ENCODE measurements at places on chromosomes 11 and 22.

- peak; percentile 17 for DNase-seq
These were observed 23.2 kb downstream of the IFITM10 start for GRCh38 chr11:1727096-1727690.

DNA sequence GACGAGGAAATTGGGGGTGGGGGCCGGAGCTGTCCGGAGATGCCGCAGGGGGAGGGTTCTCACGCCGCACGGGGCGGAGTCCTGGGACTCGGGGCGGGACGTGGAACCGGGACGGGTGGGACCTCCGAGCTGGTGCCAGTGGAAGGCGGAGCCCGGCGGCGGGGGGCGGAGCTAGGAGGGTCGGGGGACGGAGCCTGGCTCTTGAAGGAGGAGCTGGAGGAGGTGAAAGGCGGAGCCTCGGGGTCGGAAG, 271 bp downstream of the FKBP2 start:
- DNase-seq = peak; percentile 100

DNA sequence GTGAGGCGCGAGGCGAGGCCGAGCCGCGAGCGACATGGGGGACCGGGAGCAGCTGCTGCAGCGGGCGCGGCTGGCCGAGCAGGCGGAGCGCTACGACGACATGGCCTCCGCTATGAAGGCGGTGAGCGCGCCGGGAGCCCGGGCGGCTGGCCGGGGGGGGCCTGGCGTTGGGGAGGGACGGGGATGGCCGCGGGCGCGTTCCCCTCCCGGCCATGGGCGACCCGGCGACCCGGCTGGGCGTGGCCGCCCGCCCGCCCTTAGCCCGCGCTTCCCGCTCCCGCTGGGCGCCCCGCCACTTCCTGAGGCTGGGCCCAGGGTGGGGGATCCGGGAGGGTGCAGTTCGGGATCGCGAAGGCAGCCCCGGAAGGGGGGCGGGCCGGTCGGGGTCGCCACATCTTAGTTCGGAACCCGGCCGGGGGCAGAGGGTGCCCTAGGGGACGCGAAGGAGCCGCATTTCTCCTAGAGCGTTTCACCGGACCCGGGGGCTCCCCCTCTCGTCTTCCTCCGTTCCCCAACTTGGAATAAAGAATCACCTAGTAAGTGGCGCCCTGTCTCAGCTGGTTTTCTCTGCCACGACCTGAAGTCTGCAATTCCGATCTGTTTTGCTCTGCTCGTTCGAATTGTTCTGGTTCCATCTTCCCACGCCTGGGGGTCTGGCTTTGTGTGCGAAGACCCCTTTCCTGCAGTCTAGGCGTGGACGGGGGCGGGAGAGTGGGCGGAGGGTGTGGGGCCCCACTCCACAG, 536 bp downstream of the YWHAH start:
- DNase-seq = peak; percentile 76

GRCh38 chr11:72576243-72576595, 98.0 kb downstream of the PDE2A start:
- DNase-seq = peak; percentile 24

GRCh38 chr22:20748731-20749428, 25.0 kb upstream of the SERPIND1 start:
- DNase-seq = no peak

- DNase-seq = peak; percentile 98
These were observed at the start of gene TBC1D10A for GRCh38 chr22:30326706-30327362. TSS of gene TBC1D10A (minus strand) at chr22:30326941. CDS start at chr22:30326881, 60 bp downstream.

DNA sequence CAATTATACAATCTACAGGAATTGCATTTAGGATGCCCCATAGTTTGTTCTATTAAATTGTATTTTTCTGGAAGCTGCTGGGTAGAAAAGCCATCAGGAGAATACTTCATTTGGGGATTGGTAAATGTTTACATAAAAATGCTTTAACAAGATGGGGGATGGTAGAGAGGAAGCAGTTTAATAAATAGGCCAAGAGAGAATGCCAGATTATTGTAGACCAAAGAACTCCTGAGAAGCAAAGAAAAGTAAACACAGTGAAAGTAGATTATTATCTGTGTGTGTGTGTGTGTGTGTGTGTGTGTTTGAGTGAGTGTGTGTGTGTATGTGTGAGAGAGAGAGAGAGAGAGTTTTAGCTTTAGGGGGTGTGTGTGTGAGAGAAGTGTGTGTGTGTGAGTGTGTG, 820.4 kb upstream of the CCDC90B start:
- no peak for DNase-seq

- no peak for DNase-seq
These were observed 10.9 kb downstream of the ZMAT5 start for GRCh38 chr22:29755889-29756288.

DNA sequence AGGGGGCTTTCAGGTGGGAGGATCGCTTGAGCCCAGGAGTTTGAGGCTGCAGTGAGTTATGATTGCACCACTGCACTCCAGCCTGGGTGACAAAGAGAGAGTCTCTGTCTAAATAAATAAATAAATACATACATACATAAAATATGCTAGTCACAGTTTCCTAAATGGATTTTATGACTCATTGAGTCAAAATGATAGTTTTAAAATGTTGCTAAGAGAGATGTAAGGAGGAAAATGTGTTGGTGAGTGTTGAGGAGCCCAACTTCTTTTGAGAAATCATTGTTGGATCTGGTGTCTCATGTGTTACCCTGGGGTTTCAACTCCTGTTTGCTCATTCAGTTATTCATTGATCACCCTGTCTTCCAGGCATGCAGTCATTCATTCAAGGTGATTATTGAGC, 21.0 kb downstream of the PARVB start:
- no peak for DNase-seq

DNA sequence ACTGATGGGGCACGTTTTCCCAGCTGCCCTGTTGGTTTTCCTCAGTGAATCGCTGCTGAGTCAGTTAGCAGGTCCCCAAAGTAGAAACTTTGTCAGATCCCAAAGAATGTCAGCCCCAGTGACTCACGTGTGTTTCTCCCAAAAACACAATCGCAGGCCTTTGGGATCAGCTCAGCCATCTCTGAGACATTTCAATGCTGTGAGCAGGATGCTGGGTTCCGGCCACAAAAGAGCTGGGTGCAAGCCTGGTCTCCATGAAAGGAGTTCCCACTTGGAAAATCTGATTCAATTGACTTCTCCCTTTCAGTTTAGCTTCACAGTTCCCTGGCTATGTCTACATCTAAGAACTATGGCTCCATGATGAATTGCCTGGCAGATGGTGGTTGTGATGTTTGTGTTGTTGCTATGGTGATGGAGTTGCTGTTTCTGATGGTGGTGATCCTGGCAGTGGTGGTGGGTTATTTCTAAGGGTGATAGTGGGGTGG, 28.0 kb downstream of the MYEOV start:
- DNase-seq = peak; percentile 27

DNA sequence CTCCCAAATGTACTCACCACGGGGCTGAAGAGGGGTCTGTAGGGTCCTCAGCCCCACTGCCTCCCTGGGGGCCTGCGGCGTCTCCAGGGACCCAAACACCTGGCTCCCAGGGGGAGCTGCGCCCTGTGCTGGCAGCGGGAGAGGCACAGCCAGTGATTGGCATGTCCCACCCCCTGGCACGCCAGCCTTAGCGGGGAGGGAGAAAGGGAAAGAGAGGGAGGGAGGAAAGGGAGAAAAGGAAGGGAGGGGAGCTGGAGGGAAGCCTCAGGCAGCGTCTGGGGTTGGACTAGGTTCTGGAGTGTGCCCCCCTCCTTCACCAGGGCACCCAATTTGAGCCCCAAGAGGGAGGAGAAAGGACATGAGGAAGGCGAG, at the start of gene CHRM1:
TSS of gene CHRM1 (minus strand) at position 163 of the 372 bp plus-strand sequence. CDS start 10,263 bp downstream, outside the sequence.
- peak; percentile 60 for DNase-seq

DNA sequence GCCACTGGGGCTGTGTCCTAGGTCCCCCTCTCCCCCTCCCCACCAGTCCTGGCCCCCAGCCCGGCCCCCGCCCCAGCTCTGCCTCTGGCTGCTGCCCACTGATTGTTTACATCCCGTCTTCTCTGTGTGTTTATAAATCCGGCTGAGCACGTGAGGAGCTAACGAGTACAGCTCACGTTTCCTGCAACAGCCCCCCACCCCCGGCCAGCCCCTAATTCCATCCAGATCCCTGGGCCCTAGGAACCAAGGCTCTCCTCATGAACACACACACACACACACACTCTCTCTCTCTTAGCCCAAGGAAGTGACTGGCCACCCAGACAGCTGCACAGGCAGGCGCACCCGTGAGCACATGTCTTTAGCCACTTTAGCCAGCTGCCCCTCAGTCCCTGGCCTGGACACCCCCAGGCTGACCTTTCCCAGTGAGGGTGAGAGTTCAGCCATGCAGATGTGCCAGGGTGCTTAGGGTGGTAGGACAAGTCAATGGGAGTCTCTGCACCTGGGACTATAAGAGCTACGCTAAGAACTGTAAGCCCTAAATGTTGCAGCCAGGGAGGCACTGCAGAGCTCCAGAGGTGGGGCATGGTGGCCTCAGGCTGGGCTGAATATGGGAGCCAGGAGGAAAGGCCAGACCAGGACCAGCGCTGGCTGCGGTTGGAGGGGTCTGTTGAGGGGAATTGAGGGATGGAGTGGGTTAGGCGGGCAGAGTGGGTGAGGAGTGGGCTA, 2.9 kb downstream of the CLCF1 start:
- DNase-seq = peak; percentile 55

DNA sequence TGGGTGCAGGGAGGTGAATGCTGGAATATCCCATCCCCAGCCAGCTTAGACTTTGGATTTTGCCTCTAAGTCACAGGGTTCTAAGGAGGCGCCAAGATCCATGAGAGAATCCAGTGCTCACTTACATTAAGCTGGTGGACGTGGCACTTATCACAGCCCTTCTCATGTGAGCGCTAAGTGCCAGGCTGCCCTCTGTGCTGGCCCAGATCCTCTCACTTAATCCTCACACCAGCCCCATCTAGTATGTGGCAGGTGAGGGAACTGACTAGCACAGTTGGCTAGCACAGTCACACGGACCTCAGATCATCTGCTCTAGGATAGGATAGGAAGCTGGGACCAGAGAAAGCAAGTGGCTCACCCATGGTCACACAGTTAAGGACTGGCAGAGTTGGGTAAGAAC, 3.6 kb downstream of the HMOX1 start:
- DNase-seq = no peak

- DNase-seq = no peak
These were observed 4.2 kb upstream of the OR52J3 start for GRCh38 chr11:5042091-5042490.

DNA sequence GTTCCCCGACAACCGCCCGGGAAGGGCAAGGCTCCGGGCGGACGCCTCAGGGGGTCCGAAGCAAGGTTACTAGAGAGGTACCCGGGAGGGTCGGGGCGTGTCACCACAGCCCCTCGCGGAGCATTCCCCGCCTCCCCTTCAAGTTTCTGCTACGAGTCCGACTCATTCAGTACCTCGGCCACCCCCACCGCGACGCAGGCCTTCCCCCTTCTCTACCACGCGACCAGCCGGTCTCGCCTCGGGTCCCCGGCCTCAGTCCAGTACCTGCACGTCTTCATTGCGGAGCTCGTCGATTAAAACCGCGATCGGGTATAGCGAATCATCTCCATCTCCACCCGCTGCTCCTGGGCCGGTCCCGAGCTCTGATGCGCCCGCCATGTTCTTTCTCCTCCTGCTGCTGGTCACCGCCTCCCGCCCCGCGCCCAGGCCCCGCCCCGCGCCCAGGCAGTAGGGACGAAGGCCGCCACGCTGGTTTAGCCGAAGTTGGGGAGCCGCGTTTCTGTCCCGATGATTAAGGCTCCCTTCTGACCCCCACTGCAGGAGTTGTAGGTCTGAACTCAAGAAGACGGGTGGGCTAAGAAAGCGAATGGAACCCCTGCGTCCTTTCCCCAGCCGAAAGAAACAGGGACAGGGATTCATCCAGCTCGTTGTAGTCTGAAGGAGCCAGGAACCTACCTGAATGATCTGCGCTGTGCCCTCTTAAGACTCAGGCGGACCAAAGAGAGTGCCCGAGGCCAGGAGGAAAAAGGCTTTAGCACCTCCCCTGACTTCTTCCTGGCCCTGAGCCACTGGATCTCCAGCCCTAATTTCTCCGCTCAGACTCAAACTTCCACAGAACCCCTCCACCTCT, at the start of gene PPP2R1B:
TSS of gene PPP2R1B (minus strand) at position 406 of the 850 bp plus-strand sequence. CDS start at position 378, 28 bp downstream.
- peak; percentile 97 for DNase-seq

GRCh38 chr22:38347181-38347943, 30.1 kb upstream of the CSNK1E start:
- DNase-seq = peak; percentile 56

DNA sequence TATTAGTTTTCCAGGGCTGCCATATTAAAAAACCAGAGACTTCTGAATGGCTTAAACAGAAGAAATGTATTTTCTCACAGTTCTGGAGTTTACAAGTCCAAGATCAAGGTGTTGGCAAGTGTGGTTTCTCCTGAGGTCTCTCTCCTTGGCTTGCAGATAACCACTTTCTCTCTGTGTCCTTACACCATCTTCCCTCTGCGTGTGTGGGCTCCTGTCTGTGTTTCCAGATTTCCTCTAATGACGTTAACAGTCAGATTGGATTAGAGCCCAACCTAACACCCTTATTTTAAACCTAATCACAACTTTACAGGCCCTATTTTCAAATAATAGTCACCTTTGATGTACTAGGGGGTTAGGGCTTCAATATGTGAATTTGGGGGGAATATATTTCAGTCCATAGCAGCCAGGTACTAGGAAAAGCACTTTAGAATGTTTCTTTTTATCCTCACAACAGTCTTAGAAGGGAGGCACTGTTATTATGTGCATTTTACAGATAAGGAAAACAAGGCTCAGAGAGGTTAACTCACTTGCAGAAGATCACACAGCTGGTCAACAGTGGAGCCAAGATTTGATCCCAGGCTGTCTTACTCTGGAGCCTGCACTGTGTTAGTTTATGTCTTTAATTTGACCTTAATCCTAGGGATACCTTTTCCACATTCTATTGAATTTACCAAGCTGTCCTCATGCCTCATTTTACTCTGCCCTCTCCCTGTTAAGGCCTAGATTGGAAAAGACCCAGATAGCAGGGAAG, 116.4 kb upstream of the CRYBB3 start:
- DNase-seq = no peak

DNA sequence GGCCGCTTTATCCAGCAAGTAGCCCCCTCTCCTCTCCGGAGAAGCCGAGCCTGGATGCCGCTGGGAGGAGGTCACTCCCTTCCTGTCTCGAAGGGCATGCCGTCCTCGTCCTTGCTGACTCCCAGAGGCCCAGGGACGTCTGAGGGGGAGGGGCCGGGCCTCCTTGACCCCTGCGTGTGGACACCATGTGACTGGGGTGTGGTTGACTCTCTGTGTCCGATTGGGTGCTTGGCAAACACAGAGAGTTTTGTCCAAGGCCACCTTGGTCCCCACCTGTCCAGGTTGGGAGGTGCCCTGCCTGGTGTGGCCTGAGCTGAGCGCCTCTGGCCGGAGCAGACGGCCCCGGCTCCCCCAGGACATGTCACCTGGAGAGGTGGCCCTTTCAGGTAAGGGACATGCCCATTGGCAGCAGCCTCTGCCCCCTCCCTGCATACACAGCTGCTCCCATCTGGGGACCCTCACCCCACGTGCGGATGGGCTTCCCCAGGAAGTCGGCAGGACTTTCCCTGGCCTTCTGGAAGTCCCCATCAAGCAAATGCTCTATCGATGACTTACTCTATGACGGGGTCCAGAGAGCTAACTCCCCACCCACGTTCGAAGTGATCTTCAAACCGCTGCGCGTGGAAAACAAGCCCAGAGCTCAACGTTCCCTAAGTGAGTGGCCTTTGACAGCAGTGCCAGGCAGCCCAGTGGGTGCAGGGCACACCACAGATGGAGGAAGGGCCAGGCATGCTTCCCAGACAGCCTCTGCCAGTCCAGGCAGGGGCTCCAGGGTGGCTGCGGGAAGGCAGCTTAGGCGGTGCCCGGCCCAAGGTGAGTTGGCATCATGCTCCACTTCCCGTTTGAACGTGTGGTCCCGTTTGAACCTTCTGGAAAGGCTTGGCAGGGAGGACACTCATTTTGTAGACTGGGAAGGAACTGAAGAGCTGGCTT, at the start of gene SMIM38:
TSS of gene SMIM38 (plus strand) at position 634 of the 933 bp plus-strand sequence. CDS start 1,912 bp downstream, outside the sequence.
- no peak for DNase-seq

Data from endodermal cell (in vitro differentiated cells).